ENCODE measurements at places on chromosomes 1 and 21.

DNA sequence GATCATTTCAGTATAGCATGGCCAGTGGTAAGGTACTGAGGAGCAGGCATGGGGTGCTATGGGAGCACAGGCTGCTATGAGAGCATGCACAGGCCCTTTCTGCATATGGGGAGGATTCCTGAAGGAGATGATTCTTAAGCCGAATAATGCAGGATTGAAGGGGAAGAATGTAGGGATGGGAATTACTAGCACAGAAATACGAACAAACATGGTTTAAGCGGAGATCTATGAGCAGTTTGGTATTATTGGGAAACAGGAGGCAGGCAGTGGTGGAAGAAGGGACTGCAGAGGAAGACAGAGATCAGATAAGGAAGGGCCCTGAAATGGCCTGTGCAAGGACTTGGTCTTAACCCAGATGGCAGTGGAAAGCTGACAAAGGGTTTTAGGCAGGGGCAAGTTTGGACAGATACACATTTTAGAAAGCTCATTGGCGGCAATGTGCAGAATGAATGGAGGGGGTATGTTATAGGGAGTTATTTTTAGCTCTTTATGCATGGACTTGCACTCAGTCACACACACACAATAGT is 1.7 kb downstream of the OSCP1 start:
- no peak for DNase-seq

GRCh38 chr1:2865571-2866421 is 64.3 kb upstream of the TTC34 start:
- no peak for DNase-seq

- no peak for DNase-seq
Observed at GRCh38 chr1:199878823-199879222, 148.7 kb upstream of the NR5A2 start.

DNA sequence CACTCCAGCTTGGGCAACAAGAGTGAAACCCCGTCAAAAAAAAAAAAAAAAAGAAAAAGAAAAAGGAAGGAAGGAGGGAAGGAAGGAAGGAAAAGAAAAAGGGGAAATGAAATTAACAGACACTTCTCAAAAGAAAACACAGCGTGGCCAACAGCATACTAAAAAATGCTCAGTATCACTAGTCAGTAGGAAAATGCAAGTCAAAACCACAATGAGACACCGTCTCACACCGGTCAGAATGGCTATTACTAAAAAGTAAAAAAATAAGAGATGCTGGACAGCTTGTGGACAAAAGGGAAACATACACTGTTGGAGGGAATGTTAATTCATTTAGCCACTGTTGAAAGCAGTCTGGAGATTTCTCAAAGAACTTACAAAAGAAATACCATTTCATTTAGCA is 369.5 kb upstream of the BRINP3 start:
- DNase-seq = no peak

DNA sequence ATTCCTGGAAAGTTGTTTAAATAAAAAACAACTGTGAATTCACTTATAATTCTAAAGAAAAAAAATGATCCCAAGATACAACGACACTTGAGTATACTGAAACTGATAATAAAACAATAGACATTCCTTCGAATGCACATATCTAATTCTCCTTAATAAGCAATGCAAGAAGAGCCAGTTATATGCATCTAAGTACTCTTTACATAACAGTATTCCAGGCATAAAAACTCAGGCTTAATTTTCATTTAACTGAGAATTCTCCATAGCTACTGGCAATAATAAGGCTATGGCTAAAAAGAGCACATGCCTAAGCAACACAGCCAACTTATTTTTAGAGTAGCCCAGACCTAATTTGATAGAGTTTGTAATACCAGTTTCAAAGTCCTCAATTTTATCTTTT is 31.2 kb downstream of the SASS6 start:
- no peak for DNase-seq

GRCh38 chr1:46174448-46175231 is at the start of gene TSPAN1:
TSPAN1 (plus strand) TSS chr1:46175087; CDS start chr1:46181108, 6,021 bp downstream.
- no peak for DNase-seq

GRCh38 chr1:179813626-179814545 is 63.7 kb downstream of the TOR1AIP2 start:
- no peak for DNase-seq

- no peak for DNase-seq
Observed at GRCh38 chr1:47646676-47647075, 208.8 kb downstream of the FOXD2 start.

- DNase-seq = no peak
Observed at GRCh38 chr1:170252851-170253579, 107.3 kb downstream of the NTMT2 start.

GRCh38 chr1:44050261-44050660 is 19.0 kb upstream of the SLC6A9 start:
- DNase-seq = no peak

DNA sequence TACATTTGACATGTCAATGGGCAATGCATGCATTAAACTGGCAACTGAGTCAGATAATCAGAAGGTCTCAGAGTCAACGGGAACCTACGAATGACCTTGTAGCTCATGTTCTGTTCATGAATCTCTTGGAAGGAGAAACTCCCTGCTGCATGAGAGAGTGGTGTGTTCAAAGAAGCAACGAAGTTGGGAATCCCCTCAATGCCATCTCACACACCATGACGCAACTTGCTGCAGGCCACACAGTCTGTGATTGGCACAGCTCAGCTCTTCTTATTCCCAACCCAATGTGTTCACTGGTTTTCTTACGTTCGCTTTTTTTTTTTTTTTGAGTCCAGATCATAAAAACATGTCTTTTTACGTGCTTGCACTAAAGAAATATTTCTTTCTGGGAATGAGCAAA is 53.5 kb upstream of the PRDM2 start:
- DNase-seq = no peak
